Naive thymus-derived CD4-positive, alpha-beta T cell (primary cell): ENCODE measurements at places on chromosomes 6 and 20. TPM values are rescaled to one million over a fixed set of nuclear protein-coding genes. Genes with fewer than 3 reads are reported as not detected.

DNA sequence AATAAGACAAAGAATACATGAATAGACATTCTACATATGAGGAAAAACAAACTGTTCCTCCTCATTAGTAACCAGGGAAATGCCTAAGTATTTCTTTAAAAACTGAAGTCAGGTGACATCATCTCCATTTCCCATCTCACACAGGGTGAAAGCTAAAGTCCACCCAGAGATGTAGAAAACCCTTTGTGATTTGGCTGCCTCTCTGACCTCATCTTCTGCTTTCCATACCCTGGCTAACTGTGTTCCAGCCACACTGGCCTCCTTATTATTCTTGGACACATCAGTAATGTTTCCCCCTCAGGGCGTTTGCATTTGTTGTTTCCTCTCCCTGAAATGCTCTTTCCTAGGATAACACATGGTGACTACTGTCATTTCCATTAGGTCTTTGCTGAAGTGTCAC lies 40.4 kb downstream of the ESF1 start:
- no peak for DNase-seq

DNA sequence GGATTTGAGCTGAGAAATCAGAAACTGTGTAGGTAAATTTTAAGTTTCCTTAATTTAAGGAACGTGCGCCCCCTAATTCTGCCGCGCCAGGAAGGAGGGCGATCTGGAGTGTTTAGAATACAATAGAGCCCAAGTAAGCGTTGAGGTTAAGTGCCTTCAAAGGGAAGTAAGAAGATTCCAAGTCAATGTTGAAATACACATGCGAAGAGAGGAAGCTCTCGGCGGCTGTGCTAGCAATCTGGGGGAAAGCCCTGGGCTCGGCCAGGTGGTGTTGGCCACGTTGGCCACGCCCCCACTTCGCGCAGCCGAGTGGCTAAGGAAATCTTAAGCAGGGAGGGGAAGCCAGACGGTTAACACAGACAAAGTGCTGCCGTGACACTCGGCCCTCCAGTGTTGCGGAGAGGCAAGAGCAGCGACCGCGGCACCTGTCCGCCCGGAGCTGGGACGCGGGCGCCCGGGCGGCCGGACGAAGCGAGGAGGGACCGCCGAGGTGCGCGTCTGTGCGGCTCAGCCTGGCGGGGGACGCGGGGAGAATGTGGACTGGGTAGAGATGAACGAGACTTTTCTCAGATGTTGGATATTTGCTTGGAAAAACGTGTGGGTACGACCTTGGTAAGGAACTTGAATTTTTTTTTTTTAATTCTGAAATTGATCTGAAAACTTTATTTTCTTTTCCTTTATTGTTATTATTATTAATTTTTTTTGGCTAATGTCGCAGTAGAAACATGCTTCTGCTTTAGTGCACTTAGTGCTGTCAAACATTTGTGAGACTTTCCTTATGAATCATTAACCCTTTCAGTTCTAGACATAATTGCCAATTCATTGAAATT lies at the start of gene PRDM1:
Gene PRDM1, plus strand, starts transcription at position 353 of the 830 bp plus-strand sequence. Its CDS starts 218 bp downstream, at position 571.
- peak; percentile 72 for DNase-seq

GRCh38 chr20:36744243-36744642 lies 1.6 kb downstream of the NDRG3 start:
- no peak for DNase-seq

Gene PTK6
- not detected for total RNA-seq

Gene PRRT1
- 7.4 TPM for total RNA-seq

- no peak for DNase-seq
Observed at GRCh38 chr6:43115365-43115764, 39.3 kb downstream of the PTK7 start.

Gene ASF1A
- total RNA-seq = 18.0 TPM

- peak; percentile 38 for DNase-seq
Observed at GRCh38 chr6:106519460-106520394, 109.6 kb downstream of the RTN4IP1 start.
